ENCODE measurements at places on chromosomes 5 and 9.

DNA sequence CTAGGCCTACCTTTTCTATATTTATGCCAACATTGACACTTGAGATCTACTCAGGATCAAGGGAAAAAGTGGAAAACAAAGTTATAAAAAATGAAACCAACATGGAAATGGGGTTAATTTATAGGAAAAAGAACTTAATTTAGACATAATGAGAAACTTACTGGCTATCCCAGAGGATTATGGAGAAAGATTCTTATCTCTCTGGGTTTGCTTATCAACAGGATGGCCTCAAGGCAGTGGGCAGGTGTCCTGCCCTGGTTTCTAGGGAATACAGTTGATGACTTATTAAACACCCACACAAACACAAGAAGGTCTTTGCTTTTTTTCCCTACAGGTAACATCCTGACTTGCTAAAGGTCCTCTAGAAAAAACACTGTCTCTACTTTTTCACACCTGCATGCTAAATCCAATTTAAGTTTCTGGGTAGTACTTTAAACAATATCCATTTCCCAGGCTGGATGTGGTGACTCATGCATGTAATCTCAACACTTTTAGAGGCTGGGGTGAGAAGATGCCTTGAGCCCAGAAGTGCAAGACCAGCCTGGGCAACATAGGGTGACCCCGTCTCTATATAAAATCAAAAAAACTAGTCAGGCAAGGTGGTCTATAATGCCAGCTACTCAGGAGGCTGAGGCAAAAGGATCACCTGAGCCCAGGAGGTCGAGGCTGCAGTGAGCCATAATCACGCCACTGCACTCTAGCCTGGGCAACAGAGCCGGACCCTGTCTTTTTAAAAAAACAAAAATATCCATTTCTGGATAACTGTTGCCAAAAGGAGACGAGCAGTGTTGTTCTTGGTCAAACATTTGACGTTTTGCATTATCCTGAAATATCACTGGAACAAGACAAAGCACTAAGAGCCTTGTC, 6.6 kb upstream of the ZNF608 start:
- no peak for DNase-seq

DNA sequence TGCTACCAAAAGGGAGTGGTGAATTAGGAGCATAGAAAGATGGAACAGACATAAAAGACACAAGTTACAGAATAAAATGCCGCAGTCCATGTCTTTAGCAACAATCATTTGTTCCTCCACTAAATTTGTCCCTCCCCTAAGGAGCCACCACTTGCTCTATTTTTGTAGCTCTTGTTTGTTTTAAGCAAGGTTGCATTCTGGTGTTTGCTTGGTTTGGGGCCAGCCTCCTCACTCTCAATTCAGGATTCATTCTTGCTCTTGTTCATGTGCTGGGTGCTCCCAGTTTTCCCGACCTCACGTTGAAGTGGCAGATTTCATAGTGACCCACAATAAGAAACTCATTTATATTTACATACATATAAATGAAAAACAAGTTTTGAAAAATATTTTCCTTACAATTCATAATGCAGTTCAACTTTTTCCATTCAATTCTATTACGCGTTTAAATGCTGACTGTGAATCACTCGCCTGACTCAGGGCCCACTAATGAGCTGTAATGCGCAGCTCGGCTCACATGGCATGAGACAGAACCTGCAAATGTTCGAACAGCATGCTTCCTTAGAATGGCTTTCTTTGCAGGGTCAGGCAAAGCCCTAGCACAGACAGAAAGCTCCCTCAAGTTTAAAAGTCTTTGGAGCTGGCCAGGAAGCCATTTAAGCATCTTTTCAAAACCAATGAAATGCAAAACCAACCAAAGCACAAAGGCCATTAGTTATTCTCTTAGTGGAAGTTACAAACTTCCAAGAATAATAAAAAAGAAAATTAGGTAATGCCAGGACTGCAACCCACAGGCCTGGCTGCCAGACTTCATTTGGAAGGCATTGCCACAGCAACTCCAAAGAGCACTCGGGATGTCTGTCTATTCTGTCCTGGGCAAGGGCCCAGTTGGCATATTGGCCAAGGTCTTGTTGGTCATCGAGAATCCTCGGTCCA, 41.7 kb downstream of the RETREG1 start:
- DNase-seq = peak; percentile 83

DNA sequence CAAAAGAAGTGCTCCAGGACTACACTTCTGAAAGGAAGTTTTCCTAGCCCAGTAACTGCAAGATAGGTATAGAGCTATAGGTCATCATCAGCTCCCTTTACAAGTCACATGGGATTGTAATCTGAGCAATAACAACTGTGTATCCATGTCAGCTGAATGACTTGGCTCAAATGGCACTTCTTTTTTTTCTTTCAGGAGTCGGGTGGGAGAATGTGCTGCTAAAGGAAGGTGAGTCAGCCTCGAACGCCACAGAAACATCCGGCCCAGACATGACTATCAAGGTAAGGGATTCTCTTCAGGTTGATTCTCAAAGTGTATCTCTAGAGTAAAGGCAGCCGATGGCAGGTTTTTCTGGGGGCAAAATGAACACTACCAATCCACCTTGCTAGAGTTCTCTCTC, 192.2 kb downstream of the C9orf152 start:
- DNase-seq = peak; percentile 82

GRCh38 chr5:139763930-139764791, 31.4 kb upstream of the PSD2 start:
- DNase-seq = no peak

DNA sequence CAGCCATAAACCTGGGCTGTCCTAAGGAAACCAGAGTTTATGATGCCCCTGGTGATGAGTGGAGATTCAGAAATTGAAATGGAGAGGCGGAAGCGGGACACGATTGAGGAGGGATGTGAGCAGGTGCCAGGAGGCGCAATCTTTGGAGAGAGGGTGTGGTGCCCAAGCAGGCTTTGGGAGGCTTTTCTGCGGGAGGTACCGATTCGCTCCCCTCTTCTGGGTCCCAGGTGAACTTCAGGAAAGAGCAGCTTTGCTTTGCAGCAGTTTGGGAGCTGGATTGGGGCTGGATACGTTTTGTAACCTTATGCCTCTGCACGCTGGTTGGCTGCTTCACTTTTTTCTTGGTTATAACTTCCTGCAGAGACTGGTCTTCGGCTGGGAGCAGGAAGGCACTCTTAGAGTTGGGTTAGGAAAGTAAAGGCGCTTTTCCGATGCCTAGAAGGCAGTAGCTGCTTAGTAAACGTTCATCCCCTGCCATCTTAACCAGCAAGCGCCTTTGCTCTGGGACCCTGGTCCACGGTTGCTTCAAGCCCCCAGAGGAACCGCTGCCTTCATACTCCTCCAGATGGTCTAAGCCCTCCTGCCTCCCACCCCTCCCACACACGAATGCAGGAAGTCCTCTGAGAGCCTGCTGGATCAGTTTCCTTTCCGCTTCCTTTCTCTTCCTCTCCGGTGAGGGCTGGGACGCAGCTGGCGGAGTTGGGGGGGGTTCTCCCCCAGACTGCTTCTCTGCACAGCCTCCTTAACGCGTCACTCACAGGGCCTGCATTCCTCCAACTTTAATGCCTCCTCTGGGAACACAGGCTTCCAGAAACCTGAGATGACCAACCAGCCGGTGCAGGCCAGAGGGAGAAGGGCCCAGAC, 15.2 kb upstream of the NEK6 start:
- DNase-seq = no peak

- no peak for DNase-seq
These were observed 2.2 kb downstream of the TIGD6 start for GRCh38 chr5:149998281-149998680.

DNA sequence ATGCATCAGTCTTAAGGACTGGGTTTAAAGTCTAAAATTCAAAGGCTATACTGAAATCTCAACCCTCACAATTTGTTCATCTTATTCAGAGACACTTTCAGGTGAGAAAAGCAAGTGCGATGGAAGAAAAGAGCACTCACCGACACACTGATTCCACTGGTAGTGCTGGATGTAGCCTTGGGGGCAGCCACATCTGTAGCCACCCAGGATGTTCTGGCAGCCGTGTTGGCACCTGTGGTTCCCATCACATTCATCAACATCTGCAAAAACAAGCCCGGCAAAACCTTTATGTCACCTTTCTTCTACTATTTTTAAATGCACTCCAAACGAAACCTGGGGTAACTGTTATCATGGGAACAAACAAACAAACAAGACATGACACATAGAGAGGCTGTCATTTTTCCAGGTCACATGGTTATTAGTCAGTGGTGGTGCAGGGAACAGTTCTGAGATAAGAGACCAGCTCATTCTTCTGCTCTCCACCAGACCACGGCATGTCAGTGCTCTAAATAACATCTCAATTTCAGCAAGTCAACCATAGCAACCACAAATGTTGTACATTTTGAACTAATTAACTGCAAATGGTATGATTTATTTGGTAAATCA, 188.4 kb downstream of the SLC12A2 start:
- DNase-seq = peak; percentile 93
